ENCODE measurements at places on chromosomes 6 and 20.

GRCh38 chr6:129767776-129768485 lies 58.0 kb upstream of the ARHGAP18 start:
- DNase-seq = no peak

GRCh38 chr20:20793591-20793990 lies 81.1 kb upstream of the RALGAPA2 start:
- no peak for DNase-seq

DNA sequence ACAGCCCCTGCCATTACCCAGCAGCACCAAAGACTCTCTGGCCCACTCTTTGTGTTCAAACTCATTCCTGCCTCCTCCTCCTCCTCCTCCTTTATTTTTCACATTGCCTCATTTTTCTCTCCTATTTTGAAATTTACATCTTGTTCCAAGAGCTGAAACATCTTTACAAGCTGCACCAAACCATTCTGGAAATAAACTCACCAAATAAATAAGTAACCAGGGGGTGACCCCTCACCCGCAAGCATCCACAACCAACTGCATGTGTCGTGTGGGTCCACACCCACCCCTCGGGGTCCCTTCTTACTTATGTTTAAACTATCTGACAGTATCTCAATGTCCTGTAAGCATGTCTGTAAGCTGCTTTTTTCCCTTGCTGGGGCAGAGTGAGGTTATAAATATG lies 1.4 kb downstream of the KCNB1 start:
- no peak for DNase-seq

DNA sequence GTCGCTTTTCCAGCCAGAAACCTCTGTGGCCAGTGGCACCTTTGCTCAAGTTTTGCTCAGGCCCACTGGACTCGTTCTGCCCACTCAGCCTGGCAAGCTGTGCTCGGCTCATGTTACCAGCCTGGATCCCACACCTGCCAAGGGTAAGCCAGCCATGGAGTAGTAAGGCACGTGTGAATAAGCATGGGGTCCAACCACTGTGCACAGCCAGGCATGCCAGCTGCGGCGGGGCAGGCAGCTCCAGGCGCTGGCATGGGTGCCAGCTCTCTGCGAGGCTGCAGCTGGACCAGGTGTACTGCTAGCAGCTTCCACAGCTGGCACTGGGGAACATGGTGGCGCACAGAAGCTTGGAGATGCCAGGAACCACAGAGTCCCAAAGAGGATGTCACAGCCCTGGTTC lies 32.1 kb upstream of the PDYN start:
- DNase-seq = no peak

GRCh38 chr20:31667315-31668285 lies 29.9 kb downstream of the COX4I2 start:
- no peak for DNase-seq

- no peak for DNase-seq
Measured at GRCh38 chr20:32332614-32333013, 25.5 kb upstream of the ASXL1 start.
